Activated CD8-positive, alpha-beta memory T cell treated with anti-CD3 and anti-CD28 coated beads for 4 hours (primary cell): ENCODE measurements at places on chromosomes 11 and 22.

DNA sequence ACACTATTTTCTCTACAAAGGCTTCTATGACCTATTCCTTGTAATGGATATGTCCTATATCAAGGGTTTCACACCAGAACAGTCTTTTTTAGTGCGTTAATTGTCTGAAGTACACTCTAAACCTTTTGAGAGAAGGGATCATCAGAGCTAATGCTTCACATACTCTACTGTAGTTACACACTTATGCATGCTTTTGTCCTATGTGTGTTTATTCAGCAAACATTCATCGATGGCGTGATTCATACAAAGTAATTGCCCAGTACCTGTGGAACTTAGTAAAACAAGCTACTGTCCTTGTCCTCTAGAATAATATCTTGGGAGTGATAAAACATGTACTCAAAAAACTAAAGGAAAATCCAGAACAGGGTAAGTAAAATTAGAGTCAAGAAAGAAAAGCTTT, 139.2 kb downstream of the GUCY1A2 start:
- no peak for DNase-seq

DNA sequence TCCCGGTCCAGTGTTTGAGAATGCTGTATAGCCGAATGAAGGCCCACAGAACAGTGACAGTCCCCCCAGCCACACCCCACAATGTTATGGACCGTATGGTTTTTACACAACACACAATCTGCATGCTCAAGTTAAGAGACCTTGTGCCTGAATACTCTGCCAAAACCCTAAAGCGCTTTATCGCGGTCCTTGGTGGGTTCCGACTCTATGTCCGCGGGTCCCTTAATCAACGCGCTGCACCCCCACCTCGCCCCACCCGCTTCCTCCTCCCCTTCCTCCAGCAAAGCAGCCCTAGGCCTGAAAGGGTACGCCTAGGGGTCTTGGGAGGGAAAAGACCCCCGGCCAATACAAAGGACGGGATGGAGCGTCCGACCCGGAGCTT, 442 bp downstream of the COPB1 start:
- no peak for DNase-seq

DNA sequence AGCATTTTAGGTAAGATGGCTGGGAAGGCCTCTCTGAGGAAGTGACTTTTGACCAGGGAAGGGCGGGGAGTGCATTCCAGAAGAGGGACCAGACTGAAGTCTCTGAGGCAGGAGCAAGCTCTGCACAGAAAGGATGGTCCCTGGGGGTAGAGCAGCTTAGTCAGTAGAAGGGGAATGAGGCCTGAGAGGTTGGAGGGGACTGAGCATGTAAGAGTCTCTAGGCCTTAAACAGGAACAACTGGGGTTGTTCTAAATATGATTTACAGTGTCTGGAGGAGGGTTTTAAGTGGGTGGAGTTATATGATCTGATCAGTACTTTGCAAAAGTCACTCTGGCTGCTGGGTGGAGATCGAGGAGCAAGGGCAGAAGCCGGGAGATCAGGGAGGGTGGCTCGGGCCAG, 31.7 kb upstream of the TEF start:
- DNase-seq: no peak

- no peak for DNase-seq
Measured at GRCh38 chr22:44133901-44134571, 46.7 kb upstream of the PARVG start.

GRCh38 chr11:44805596-44805995, 78.8 kb downstream of the TSPAN18 start:
- DNase-seq: no peak

DNA sequence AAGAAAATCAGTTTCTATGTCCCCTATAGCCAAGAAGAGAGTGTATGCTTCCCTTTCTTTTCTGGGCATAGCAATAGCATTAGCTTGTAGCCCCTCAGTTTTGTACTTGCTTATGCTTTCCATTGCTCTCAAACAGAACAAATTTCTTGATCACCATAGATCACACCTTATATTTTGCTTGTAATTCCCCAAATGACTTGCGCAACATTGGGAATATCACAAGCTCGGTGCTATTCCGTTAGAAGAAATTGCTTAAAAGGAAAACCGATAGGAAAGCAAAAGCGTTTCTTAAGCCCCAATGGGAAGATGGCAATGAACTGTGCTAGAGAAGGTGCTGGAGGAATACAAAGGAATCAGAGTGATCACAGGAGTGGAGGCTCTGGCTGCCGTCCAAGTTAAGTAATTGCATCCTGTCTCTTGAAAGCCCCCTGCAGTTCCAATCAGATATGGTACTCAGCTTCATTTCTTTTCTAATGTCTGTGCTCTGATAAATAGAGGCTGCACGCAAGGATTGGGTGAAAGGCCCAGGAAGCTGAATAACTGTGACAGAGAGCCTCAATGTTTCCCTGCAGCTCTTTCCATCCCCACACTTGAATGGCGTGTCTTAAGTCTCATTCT, 182.1 kb upstream of the KIRREL3 start:
- DNase-seq: no peak

DNA sequence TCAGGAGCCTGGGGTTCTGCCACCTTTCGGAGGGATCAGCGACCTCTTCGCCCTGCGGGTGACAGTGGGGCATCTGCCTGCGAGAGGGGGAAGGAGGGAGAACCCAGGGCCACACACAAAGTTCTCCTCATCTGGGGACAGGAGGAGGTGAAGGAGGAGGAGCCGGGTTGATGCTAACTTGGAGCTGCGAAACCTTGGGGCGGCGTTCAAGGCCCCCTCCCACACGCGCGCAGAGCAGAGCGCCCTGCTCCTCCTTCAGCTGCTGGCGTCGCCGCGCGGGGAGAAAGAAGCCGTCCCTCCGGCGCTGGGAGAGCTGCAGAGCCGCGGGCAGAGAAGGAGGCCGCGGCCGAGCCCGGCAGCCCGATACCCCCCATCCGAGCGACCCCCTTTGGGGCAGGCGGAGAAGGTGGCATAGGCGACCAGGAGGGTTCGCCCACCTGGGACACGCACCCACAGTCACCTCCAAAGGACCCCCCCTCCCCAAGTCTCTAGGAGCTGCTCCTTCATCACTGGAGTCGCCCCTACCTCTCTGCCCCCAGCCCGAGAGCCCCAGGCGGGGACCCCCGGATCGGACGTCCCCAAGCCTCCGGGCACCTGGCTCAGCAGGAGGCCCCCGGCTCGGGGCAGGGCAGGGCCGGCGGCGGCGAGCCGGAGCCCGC, at the start of gene RASD2:
Gene RASD2 (plus strand): TSS at position 237 of the 659 bp plus-strand sequence. CDS start 5,979 bp downstream, outside the sequence.
- no peak for DNase-seq

- no peak for DNase-seq
Measured at GRCh38 chr11:69398529-69399492, 82.7 kb upstream of the LINC01488 start.

DNA sequence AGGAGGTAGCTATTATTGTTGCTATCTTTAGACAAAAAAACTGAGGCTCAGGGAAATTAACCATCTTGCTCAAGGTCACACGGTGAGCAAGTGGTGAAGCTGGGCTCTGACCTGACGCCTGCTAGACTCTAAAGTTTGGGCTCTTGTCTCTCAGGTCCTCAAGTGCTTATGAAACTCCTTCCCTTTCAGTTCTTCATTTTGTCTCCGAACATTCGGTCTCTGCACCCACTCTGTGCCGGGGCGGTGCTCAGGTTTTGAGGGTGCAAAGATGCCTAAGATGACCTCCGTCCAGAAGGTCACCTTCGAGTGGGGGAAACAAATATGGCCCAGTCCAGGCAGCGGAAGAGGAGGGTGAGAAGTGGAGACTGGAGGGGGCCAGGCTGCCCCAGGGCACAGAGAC, 16.0 kb downstream of the OVOL1 start:
- DNase-seq: no peak

DNA sequence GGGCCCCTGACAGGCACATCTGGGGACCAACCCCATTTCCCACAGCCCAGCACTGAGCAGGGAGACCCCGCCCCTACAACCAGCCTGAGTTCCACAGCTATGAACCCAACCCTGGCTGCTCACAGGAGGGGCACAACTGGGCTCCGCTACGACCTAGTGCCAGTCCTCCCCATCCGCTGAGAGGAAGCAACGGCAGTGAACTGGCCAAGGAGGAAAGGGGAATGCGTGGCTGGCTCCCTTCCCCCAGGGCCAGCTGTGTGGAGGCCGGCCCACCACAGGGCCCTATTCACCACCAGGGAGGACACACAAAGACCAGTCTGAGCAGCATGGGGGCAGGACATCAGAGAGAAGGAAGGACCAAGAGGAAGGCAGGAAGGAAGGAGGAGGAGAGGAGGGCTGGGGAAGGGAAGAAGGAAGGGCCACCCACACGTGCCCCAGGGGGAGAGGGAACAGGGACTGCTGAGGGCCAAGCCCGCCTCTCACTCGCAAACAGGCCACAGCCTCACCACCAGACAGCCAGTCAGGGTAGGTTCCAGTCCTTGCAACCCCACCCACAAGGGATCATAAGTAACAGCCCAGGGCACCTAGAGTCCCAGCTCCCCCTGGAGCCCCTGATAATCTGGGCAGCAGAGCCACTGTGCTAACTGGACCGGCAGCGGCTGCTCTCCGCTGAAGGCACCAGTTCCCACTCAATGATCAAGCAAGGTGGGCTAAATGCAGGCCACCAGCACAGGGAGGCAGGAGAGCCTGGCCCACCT, 8.5 kb upstream of the GAL3ST1 start:
- no peak for DNase-seq

GRCh38 chr11:43988040-43988817, 45.8 kb downstream of the C11orf96 start:
- no peak for DNase-seq

DNA sequence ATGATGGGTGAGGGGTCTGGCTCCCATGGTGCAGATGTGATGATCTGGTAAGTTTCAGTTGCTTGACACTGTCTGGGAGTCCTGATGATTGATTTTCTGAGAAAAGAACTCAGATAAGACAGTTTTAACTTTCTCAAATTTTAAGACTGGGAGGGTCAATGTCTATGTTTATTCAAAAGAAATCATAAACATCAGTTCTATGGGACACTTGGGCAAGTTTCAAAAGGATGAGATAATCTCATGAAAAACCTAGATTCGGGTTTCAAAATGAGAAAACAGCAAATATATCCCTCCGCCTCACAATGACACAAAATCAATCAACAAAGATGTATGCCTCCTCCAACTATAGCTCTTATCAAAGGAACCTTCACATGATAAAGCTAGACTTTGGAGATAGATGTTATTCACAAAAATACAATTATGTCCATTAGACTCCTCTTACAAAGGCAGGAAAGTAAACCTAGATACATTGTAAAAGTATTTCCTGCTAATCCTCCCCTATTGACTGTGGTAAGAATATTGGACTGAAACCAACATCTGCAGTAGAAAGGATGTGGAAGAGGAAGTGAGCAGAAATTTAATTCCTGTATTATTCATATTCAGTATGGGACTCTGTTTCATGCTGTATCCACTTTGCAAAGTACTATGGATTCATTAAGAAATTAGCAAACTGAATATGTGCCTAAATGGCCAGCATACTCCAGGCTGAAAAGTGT, 21.6 kb downstream of the SVIP start:
- no peak for DNase-seq

- no peak for DNase-seq
Measured at GRCh38 chr11:67146516-67147226, 27.6 kb downstream of the KDM2A start.

DNA sequence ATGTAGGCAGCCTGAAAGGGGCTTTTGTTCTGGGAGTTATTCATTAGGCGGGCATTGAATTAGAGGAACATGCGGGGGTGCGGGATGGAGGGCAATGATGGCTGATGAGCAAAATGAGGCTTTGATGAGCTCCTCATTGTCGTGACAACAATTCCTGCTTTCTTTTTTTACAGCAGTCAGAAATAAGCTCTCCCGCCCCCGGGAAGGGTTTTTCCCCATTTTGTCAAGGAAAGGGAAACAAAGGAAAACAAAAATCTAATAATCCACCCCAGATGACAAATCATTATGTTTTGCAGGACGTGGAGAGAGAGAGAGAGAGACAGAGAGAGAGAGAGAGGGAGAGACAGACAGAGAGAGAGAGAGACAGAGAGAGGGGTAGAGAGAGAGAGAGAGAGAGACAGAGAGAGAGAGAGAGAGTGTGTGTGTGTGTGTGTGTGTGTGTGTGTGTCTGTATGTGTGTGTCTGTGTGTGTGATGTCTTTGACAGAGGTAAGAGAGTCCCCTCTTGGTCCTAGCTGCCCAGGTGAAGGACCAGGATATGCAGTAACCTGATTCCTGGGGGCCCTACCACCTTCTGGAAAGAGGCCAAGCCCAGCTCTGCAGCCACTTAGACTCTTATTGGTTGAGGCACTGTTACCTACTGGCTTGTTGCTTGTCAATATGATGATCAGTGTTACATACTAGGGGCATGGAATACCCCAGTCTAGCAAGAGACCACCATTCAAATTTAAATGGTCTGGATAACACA, 46.7 kb upstream of the PARVA start:
- DNase-seq: no peak

GRCh38 chr22:36014546-36015074, 14.0 kb downstream of the RBFOX2 start:
- DNase-seq: no peak

DNA sequence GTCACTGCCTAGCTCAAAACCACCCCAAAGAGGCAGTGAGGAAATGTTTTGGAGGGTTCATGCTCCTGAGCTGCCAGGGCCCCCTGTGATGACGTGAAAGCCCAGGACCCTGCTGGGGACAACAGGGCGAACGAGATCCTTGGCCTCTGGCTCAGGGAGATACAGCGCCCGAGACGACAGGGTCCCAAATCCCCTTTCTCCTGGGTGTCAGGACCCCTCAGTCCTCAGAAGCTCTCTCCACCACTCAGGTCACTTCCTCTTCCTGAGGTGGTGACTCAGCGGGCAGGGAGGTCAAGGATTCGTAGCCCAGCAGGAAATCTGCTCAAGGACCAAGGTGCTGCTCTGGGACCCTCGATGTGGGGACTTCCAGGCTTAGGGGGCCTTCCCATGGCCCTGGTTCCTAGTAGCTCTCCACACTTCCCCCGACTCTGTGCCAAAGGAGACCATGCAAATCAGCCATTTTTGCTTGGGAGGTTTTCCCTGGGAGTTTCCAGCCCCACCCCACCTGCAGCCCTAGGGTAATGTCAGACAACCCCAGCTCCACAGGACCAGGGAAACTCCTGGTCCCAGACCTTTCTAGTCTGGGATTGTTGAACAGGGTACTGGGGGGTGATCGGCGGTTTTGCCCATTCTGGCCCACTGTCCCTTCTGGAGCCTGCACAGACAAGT, 12.8 kb downstream of the BCL9L start:
- no peak for DNase-seq
